ENCODE measurements at places on chromosomes 12 and 14. TPM values are rescaled to one million over a fixed set of nuclear protein-coding genes. Genes with fewer than 3 reads are reported as not detected.

DNA sequence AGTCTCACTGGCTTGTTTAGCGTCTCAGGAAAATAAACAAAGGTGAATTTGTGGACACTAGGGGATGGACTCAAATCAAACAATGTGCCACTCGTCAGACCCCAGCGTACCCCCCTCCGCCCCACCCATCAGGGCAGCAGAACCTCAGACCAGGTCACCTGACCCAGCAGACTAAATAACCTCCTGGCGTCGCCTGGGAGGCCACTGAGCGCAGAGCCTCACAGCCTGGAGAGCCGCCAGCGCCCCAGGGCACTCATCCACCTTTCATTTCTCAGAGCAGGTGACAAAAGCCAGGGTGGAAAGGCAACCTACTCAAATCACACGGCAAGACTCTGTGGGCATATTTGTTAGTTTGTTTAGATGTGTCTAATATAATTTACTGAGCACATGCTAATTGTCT, 100.9 kb downstream of the DICER1 start:
- DNase-seq, result no peak

DNA sequence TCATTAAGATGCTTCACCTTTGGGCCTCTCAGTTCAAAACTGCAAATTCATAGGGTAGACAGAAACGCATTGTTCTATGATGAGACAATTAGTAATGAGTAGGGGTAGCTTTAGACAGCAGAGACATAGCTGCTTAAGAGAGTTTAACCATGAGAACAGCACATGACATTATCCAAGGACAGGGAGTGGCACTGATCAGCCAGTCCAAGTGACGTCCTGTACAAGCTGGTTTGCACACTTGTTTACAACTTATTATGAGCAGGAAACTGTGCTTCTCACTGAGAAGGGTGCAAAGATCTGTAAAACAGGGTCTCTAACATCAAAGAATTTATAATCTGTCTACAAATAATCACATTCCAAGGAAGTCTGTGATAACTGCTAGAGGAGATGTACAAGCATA, 11.2 kb upstream of the SRSF5 start:
- DNase-seq, result no peak

DNA sequence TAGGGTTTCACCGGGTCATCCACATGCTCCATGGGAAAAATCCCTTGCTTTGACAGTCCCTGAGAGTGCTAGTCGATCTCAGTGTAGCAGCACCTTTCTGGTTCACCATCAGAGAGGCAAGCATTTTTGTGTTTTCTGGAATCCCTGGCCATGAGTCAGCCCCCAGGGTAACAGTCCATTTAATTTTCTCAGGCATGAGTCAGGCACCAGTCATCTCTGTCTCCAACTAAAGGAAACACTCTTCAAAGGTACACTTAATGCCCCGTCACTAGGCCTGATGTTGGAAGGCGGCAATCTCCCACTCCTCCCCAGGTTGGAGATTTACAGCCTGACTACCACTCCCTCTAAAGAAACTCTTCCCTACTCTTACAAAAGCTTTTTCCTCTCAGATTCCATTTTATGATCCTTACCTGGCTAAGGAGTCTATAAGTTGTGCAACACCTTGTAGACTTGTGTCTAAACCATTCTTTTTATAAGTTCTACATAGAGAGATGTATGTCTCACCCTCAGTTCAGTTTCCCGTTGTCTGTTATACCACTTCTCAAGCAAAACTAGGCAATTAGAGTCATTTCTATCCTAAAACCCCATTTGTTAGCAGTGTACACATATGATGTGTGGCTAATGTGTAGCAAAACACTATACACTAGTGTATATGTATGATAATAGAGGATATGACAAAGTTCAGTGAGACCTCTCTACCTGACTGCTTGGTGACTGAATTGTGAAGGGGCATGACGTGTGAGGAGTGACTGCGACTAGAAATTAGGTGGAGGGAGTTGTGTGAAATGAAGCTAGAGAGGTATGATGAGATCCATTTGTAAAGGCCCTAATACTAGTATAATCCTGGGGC, 24.6 kb downstream of the TMEM19 start:
- DNase-seq, result peak; percentile 52

The ARID2 gene
- 8.7 TPM for polyA plus RNA-seq

DNA sequence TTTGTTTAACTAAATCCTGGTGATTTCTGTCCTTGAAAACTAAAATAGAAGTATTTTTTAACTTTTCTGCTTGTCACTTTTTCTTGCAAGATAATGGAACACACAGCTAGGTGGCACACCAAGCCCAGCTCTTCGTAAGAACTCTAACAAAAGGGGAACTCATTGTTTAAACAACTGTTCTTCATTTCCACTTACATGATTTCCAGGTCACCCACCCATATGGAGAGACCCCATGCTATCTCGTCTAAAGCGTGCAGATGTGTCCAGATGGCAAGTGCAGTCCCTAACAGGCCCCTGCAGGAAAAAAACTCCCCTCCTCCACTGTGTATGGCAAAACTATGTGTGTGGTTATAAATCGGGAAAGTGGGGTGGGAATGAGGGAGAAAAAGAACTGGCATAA, 43.3 kb upstream of the NT5DC3 start:
- DNase-seq, result peak; percentile 62

- peak; percentile 4 for DNase-seq
These were observed 578.6 kb downstream of the RERGL start for GRCh38 chr12:17511369-17511768.

The PTPN6 gene
- polyA plus RNA-seq, result 15.1 TPM

The BTG1 gene
- 21.0 TPM for polyA plus RNA-seq

DNA sequence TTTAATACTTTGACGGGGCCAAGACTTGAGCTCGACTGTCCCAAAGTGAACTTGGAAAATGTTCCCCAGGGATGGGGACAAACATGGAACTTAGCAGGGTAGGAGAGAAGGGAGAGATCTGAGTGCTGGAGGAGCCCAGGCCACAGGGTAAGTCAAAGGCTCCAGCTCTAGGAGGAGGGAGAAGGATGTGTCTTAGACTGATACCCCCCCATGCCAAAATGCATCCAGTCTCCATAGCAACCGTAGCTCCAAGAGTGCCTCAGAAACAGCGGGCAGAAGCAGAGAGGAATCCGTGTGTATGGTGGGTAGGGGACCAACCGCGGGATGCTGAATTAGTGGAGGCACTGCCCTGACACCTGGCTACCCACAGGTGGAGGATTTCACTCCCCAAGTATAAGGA, 845 bp upstream of the AGAP2 start:
- no peak for DNase-seq

The PRKD1 gene
- polyA plus RNA-seq, result 2.9 TPM

DNA sequence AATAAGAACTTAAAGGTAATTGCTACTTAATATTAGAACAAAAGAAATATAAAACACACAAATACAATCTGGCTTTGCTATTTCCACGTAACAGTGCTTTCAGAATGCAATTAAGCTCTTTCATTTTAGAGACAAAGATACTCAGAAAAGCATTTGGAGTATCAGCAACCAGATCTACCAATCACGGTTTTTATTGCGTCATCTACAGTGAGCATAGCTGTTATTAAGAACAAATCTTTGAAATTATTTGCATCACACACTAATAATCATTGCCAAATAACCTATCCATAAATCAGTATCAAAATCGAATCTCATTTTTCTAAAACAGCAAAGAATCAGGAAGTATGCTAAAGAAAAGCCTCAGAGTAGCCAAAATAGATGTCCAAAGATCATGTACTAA, 26.9 kb upstream of the GARIN2 start:
- DNase-seq, result no peak

DNA sequence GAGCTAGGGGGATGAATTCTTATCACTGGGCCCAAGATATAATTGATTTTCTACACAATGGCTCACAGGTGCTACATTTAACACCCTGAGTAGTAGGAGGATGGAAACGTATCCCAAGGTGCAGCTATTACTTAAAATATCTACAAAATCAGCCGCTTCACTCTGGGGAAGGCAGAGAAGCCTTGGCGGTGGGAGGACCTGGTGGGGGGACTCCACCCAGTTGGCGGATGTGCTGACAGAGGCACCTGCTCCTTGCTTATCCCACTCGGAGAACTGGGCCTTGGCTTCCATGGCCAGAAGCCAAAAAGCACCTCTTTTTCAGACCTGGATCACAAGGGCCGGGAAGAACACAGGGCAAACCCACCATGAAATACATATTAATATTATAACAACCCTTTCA, 106.3 kb downstream of the OTX2 start:
- no peak for DNase-seq

GRCh38 chr14:66745078-66745477, 237.1 kb downstream of the GPHN start:
- no peak for DNase-seq

The SIX6 gene
- polyA plus RNA-seq, result not detected

GRCh38 chr14:98853063-98853729, 418.8 kb downstream of the BCL11B start:
- no peak for DNase-seq

DNA sequence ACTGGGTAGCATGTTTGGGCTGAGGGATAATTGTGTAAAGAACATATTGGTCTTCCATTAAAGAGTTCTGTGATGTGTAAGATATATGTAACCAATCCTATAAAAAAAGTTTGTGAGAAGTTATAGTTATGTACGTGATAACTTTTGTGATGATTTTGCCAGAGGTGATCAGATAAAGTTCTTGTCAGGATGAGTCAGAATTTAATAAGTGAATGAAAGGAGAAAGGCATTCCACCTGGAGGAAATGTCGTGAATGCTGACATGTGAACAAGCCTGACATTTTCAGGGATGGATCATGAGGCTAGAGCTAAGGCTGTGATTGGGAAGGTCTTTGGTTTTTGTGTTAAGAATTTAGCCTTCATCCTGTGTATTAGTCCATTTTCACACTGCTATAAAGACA, 241.5 kb downstream of the SNAPC1 start:
- no peak for DNase-seq

DNA sequence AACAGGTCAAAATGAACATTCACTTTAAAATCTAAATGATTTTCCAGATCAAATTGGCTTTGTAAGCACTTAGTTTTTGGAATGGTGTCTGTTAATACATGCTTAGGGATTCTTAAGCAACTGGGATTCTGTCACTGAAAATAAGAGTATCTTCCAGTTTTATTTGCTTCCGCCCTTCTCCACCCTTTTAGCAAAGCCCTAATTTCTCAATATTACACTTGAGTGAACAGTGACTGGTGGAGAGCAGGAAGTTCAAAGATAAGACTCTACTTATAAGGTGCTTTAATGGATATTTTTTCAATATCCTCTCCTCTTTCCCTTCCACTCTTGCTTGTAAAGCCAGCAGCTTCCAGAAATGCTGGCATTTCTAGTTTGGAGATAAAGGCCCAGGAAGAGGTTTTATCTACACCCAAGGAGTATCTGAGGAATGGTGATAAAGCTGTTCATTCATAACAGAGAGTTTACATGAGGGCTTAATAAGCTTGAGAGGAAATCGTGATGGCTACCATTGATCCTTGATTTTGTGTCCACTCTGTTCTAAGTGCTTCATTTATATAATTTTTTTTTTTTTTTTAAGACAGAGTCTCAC, 265.9 kb upstream of the PRICKLE1 start:
- DNase-seq, result no peak

- no peak for DNase-seq
These were observed 45.6 kb downstream of the TBK1 start for GRCh38 chr12:64497484-64497883.

GRCh38 chr12:72141381-72141780, 130.8 kb upstream of the TRHDE start:
- peak; percentile 24 for DNase-seq

- no peak for DNase-seq
These were observed 48.3 kb downstream of the ZFYVE21 start for GRCh38 chr14:103763730-103764488.

DNA sequence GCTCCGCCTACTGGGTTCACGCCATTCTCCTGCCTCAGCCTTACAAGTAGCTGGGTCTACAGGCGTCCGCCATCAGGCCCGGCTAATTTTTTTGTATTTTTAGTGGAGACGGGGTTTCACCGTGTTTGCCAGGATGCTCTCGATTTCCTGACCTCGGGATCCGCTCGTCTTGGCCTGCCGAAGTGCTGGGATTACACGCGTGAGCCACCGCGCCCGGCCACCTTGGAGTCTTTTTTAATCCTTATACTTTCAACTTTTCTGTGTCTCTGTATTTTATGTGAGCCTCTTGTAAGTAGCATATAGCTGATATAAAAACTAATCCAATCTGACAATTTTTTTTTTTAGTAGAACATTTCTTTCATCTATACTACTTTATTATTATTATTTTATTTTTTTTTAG, 15.6 kb downstream of the HSD17B6 start:
- DNase-seq, result no peak

DNA sequence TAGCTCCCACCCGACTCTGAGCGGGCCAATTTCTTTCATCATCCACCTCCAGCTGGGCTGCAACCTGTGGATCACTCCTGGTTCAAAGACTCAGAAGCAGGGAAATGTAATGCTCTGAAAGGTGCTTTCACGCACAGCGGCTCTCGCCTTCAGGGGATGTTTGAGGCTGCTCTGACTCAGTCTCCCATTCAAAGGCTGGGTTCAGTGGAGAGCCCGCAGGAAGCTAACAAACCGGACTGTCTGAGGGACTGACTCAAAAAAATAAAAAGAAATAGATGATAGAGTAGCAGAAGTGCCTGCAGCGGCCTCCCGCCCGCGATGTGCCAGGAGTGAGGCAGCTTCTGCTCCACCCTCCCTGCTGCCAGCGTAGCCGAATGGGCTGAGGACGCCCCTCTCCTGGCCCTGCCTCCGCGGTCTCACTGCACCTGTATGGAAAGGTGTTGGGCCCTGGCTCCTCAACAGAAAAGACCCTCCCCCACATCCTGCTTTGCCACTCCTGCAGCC, 98.0 kb downstream of the GCH1 start:
- DNase-seq, result no peak

DNA sequence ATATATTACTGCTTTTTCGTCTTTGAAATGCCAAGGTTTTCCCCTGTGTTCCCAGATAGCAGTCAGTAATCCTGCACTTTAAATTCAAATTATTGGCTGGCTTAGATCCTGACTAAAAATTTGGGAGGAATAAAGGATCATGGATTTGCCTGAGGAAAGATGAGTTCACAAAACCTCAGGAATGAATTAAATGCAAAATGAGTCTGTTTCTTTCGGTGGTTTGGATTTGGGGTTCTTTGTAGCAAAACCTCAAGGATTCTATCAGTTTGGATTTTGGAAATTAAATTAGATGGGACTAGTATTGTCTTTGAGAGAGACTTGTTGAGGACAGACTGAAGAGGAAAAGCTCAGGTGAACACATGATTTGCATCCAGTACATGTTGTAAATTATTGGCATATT, 36.1 kb downstream of the PPFIBP1 start:
- DNase-seq, result no peak

DNA sequence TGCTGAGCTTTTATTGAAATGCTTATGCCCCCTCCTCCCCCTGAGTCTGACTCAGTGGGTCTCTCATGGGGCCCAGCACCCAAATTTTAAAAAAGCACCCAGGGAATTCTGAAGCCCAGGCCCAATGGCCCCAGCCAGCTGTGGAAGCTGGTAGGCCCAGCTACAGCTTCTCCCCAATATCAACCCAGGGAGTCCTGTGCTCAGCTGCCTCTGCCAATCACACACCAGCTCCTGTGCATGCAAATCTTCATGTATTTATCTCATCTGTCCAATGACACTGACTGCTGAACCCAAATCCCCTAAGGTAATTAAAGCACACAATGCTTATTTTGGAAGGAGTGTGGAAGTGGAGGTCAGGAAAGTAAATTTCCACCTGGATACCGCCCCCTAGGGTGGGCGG, 76.3 kb downstream of the CCDC88C start:
- DNase-seq, result no peak

Measured in A549 (cell line).